Fibroblast of the aortic adventitia (primary cell): ENCODE measurements at places on chromosomes 3 and 15. TPM values are rescaled to one million over a fixed set of nuclear protein-coding genes. Genes with fewer than 3 reads are reported as not detected.

- DNase-seq, result no peak
Measured at GRCh38 chr15:81573098-81573746, 199.2 kb upstream of the TMC3 start.

- peak; percentile 80 for DNase-seq
Measured at GRCh38 chr3:71389911-71390573, 193.5 kb downstream of the FOXP1 start.

DNA sequence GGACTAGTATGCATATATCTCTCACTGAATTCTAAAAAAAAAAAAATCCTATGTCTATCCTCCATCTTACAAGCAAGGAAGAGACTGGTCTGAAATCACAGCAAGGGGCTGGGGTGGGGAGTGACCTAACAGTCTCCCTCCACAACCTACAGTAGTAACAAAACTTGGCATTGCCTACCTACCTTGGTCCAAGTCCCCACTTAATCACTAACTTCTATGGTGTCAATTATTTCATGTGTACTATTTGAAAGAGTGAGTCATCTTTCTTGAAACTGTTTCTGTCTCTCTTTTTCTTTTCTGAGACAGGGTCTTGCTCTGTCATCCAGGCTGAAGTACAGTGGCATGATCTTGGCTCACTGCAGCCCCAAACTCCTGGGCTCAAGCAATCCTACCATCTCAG is 36.8 kb downstream of the CHAC1 start:
- no peak for DNase-seq

- no peak for DNase-seq
Measured at GRCh38 chr15:66900586-66901310, 164.7 kb upstream of the SMAD3 start.

DNA sequence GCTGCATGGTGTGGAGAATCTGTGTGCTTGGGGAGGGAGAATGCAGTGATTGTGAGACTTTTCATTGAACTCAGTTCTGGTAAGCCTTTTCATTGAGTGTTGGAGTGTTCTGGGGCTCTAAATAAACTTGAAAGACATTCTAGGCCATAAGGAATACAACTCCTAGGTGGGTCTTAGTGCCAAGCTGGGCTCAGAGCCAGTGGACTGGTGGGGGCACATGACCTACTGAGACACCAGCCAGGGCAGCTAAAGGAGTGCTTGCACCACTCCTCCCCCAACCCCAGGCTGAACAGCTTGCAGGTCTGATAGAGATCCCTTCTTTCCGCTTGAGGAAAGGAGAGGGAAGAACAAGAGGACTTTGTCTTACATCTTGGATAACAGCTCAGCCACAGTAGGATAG is 21.7 kb upstream of the KPNA4 start:
- no peak for DNase-seq

DNA sequence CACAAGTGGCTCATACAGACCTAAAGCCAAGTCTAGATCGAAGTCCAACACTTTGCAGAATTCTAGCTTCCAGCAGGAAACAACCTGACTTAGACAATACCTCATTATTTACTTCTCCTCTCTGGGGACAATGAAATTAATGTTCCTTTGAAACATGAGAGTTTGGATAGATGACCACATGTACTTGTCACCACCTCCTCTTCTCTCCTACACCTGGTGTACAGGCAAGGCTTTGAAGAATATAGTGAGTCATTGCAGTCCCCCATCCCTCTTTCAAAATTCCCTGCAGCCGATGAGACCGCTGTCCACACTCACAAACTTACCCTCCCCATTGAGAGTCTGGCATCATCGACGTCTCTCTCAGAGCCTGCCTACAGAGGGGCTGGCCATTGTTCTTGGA is 189.0 kb upstream of the HES1 start:
- DNase-seq, result no peak

- no peak for DNase-seq
Measured at GRCh38 chr3:89217148-89217685, 109.8 kb downstream of the EPHA3 start.

DNA sequence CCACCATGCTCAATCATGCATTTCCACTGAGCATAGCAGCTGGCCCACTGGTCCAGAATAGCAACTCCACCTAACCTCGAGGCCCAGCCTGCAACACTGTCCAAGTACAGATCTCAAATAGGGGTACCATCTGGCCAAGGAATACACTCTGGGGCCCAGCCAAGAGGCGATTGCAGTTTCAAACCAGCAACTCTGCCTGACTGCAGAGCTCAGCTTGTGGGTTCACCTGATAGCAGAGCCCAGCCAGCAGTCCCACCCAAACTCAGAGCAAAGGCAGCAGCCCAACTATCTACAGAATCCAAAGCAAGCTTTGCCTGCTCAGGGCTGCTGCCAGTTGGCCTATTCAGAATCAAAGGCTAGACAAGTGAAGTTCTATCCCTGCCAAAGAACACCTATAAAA is 30.5 kb downstream of the POLQ start:
- DNase-seq, result no peak

- DNase-seq, result peak; percentile 56
Measured at GRCh38 chr3:41464401-41464800, 265.1 kb downstream of the CTNNB1 start.

DNA sequence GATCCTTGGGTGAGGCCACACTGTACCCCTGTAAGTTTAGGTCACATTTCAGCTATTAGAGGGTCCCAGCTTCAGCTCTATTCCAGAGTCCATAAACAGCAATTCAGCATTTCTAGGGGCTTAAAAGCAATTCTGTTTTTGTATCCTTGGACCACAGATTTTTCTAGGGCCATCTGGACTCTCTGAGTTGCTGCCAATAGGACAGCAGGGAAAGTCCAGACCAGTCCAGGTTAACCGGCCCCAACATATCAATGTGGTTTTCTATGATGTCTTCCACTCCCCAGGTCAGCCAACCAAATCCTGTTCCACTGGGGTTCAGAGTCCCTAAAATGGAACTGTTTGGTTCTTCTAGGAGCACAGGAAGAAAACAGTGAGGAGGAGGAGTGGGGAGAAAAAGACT is 40.0 kb downstream of the TYRO3 start:
- DNase-seq, result no peak

DNA sequence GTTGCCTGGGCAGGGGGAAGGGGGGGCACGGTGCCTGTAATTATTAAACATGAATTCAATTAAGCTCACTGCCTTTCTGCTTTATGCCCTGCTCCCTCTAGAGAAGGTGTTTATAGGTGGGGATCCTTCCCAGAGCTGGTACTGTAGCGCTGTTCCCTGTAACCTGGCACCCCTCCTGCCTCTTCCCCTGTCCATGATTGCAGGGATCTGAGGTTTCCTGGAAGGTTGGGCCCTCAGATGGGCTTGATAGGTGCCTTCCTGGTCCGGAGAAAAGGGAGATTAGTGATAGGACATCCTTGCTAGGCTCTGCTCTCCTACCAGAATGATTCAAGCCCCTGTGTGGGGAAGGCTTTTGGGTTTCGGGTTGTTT is 2.1 kb upstream of the FAM131A start:
- DNase-seq, result no peak

- peak; percentile 48 for DNase-seq
Measured at GRCh38 chr3:151328298-151328995, 902 bp downstream of the P2RY13 start.

GRCh38 chr3:13062647-13063046 is 10.6 kb downstream of the IQSEC1 start:
- DNase-seq, result no peak

- DNase-seq, result no peak
Measured at GRCh38 chr3:72376956-72377710, 471.1 kb downstream of the SHQ1 start.

DNA sequence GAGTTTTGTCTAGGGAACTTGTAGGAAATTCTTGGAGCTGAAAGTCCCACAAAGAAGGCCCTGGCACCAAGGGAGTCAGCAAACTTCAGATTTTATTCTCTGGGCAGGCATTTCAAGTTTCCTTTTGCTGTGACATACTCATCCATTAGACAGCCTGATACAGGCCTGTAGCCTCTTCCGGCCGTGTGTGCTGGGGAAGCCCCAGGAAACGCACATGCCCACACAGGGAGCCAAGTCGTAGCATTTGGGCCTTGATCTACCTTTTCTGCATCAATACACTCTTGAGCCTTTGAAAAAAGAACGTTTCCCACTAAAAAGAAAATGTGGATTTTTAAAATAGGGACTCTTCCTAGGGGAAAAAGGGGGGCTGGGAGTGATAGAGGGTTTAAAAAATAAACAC is 15.0 kb downstream of the TIGIT start:
- DNase-seq, result no peak

DNA sequence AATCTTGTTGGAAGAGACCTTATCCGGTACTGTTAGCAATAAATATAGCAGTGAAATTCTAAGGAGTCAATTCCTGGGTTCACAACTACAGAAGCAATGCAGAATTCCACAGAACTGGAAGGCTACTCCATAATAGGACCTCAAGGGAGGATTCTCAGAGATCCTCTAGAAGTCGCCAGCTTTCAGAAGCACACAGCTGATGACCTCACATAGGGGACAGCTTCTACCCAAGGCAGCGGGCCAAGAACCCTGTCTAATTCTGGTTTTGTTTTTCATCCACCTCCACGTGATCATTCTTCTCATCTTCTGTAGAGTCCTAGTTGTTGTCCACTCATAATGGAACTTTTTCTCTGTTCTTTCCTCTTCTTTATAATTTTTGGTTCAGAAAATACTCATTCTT is 99.4 kb downstream of the ERC2 start:
- no peak for DNase-seq

- DNase-seq, result no peak
Measured at GRCh38 chr15:44720460-44721176, 9.3 kb downstream of the B2M start.

GRCh38 chr3:100364421-100364820 is 29.9 kb downstream of the NIT2 start:
- no peak for DNase-seq

GRCh38 chr3:108826309-108827187 is 4.0 kb downstream of the TRAT1 start:
- no peak for DNase-seq

DNA sequence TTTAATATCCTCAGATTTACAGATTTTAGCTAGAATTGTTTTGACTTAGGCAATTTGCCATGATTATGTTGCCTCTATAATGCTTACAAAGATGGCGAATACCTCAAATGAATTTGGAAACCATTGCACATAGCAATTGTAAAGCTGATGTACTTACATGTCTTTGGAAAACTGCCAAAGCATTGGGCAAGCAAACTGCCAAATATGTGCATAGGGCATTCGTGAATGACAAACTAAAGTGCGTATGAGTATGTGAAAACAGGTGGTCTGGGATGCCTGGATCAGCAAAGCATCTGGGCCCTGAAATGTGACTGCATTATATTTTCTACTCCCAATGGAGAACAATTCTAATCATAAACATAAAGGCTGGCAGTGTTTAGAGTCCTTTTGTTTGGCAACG is 445.3 kb upstream of the ROBO1 start:
- DNase-seq, result no peak

DNA sequence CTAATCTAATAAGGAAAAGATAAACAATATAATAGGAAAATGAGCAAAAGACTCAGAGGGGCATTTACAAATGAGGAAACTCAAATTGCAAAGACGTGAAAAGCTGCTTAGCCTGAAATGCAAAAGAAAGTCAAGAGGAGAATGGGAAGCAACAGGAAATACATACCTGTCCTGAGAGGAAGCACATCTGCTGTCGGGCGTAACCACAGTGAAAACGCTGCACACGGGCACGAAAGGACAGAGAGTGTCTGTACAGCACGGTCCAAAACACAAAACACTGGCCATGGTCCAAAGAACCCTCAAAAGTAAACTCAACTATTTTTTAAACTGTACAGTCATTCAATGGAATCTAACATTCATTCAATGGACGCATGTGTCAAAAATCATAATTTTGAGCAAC is 100.6 kb downstream of the CHSY1 start:
- no peak for DNase-seq

DNA sequence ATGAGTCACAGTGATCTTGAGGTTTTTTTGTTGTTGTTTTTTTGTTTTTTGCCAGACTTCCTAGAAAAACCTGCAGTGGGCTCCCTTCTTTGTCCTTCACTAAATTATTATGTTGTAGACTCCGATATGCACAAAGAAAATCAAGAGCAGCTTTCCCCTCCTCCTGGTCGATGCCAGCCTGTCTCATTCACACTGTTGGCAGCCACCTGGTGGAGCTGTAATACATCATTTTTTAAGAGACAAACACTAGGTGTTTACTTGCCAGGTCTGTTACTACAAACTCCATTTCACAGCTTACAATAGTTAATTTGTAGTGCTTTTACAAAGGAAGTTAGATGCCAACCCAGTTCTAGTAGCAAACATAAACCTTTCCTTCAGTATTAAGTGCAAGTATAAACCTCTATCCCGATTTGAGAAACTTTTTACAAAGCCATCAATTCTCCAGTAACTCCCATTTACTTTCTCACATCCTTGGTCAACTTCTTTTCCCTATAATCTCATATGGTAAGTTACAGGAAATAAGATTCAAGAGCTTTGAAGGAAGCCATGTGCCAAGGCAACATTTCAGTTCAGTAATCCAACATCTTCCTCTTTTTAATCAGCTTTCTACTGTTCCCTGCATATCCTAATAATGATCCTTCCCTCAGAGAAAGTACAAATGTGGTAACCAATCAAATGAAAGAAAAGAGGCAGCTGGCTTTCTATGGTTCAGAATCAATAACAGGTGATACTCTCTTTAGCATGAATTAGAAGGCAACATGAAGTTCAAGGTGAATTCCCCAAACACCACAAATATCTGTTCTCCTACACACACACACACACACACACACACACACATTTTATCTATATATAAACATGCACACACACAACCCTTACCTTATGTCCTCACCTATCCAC is 14.0 kb downstream of the AAGAB start:
- no peak for DNase-seq

COL8A1 gene
- 24.3 and 25.1 TPM in 2 replicates for total RNA-seq

FAM81A gene
- 0.81 and 2.6 TPM in 2 replicates for total RNA-seq

BTLA gene
- not detected in 2 replicates for total RNA-seq

CRBN gene
- 57.0 and 70.9 TPM in 2 replicates for total RNA-seq

GRK7 gene
- total RNA-seq, result not detected in 2 replicates

ACKR2 gene
- under 0.01 and 0.41 TPM in 2 replicates for total RNA-seq

ADAMTS7 gene
- total RNA-seq, result 7.5 and 11.2 TPM in 2 replicates

CAMK2N2 gene
- total RNA-seq, result 0.09 and 0.41 TPM in 2 replicates

EPHA6 gene
- not detected in 2 replicates for total RNA-seq

MRPL46 gene
- total RNA-seq, result 8.5 and 16.4 TPM in 2 replicates

DPPA4 gene
- not detected in 2 replicates for total RNA-seq

RLBP1 gene
- not detected in 2 replicates for total RNA-seq

C3orf22 gene
- not detected in 2 replicates for total RNA-seq

TMC3 gene
- under 0.01 TPM in 1 of 2 replicates, not detected in the other for total RNA-seq

SLC51A gene
- total RNA-seq, result not detected in 2 replicates

KIF9 gene
- 4.5 and 11.0 TPM in 2 replicates for total RNA-seq
